ENCODE measurements at places on chromosomes 2 and 18. TPM values are rescaled to one million over a fixed set of nuclear protein-coding genes. Genes with fewer than 3 reads are reported as not detected.

Gene C2orf80
- not detected for total RNA-seq

Gene MARS2
- 11.6 TPM for total RNA-seq

Gene RBFA
- 33.0 TPM for total RNA-seq

Gene CFAP65
- total RNA-seq: not detected

Gene LPIN1
- total RNA-seq: 92.9 TPM

Gene NAT8
- total RNA-seq: not detected

Gene COLEC11
- total RNA-seq: not detected

Gene MC5R
- total RNA-seq: not detected

Gene TRABD2A
- 59.9 TPM for total RNA-seq

Gene ALLC
- not detected for total RNA-seq

Gene PLCD4
- total RNA-seq: 0.36 TPM

Gene COPS8
- total RNA-seq: 61.9 TPM

GRCh38 chr2:181724662-181725061 is 44.3 kb upstream of the NEUROD1 start:
- DNase-seq: no peak

DNA sequence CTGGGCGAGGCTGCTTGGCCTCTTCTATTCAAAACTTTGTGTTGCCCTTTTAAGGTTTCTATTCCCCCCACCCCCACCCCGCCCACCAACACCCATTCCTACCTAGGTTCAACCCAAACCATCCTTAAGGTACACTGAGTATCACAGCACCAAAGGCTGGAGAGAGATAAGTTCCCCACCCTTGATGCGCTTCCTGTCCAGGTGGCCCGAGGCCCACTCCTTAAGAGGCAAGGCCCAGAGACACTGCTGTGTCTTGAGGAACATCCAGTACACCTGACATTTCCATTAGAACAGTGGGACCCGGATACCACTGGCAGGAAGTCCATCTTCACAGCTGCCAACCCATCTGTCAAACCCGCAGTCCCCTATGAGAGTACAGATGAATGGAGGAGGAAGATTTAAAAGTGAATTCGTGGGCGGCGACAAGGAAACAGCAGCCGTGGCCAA is 277 bp upstream of the INPP1 start:
- no peak for DNase-seq

DNA sequence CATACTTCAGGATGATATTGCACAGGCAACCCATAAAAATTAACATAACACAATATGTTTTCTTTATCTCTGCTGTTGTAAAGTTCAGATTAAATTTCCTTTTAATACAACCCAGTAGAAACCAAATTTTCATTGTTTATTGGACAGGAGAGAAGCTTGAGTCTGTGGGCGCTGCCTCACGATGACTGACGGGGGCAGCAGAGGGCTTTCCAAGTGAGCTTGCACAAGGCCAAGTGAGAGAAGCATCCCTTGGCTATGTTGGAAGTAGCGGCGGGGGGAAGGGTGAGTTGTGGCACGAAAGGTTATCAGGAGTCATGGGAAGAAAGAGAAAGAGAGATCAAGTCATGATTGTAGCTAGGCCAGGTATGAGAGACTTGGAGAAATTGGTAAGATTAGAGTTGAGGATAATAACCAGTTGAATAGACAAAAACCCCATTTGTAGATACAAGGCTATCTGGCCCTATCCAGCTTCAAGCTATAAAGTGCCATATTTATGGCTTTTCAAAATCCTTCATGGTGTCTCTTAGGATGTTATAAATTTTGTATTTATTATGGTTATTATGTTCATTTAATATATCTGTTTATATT is 413.7 kb upstream of the FAM98A start:
- DNase-seq: peak; percentile 22

DNA sequence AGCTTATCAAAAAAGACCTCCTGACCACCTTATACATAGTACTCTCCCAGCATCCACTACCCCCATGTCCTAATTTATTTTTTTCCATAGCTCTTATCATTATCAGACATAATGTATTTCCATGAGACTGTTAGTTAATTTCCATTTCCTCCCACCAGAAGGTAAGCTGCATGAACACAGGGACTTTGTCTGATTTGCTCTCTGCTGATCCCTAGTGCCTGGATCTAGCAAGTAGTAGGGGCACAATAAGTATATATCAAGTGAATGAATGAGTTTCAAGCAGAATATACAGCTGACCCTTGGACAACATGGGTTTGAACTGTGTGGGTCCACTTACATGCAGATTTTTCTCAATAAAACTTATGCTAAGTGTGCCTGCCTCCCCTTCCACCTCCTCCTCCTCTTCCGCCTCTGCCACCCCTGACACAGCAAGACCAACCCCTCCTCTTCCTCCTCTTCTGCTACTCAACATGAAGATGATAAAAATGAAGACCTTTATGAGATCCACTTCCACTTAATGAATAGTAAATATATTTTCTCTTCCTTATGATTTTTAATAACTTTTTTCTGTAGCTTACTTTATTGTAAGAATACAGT is 53.8 kb downstream of the CTAGE1 start:
- DNase-seq: no peak

GRCh38 chr2:33729353-33729752 is 130.3 kb upstream of the FAM98A start:
- DNase-seq: no peak

DNA sequence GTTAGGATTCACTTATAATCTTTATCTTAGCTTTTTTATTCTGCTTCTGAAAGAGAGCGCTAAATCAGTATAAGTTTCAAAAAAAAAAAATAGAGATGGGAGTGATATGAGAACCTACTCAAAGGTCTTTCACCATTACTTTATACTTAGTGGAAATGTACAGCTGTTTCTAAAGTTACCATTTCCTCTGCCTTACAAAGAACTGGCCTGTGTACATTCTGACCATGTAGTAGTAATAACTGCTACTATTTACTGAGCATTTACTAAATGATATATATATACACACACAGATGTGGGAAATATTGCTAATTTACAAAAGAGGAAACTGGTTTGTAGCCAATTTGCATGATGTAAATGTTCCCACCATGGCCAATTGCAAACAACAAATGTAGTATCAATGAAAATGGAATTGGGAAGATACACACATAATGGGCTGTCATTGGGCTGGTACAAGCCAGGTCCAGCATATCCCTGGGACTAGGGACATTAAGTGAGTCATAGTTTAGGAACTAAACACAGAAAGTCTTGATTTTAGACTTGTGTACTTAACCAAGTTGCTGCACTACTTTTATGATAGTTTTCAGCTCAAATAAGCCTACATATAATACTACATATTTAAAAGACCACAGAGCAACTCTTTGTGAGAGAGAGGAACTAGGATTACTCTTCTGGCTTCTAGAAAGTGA is 67.1 kb downstream of the DYNC1I2 start:
- DNase-seq: no peak

DNA sequence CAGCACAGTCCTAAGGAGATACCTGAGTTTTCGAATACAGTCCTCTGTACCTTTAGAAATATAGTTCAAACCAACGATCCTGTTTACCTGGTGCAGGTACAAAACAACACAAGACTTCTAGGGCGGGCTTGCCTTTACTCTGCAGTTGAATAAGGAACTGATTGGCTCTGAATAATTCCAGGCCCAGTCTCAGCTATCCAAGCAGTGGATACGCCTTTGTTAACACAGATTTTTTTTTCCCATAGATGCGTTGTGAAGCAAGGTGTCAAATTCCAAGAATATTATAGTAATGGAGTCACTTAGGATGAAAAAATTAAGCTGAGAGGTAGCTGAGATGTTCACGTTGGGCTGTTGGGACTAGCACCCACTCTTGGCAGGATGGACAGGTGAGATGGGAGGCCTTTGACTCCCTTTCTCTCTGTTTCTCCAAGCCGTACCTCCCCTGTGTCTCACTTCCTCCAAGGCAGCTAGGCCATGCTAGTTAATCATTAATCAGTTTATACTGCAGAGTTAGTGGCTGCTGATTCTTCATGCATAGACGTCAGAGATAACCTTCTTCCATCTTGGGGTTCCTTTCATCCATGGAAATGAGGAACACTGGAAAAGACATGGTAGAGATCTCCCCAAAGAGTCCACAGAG is 380.8 kb upstream of the ACVR2A start:
- no peak for DNase-seq

DNA sequence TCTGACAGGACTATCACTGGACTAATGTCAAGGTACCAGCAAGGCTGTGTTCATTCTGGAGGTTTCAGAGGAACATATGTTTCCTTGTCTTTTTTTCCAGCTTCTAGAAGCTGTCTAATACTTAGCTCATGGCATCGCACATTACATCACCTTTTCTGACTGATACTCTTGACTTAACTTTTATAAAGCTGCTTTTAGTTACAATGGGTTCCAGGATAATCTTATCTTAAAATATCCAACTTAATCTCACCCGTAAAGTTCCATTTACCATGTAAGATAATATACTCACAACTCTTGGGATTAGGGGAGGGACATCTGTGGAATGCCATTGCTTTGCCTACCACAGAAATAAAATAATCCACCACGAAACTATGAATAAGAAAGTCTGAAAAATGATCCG is 394.2 kb downstream of the CDH19 start:
- no peak for DNase-seq

GRCh38 chr2:69997015-69997830 is 35.8 kb upstream of the ASPRV1 start:
- DNase-seq: no peak

- no peak for DNase-seq
These were observed 571.1 kb upstream of the SOX11 start for GRCh38 chr2:5121121-5121520.

DNA sequence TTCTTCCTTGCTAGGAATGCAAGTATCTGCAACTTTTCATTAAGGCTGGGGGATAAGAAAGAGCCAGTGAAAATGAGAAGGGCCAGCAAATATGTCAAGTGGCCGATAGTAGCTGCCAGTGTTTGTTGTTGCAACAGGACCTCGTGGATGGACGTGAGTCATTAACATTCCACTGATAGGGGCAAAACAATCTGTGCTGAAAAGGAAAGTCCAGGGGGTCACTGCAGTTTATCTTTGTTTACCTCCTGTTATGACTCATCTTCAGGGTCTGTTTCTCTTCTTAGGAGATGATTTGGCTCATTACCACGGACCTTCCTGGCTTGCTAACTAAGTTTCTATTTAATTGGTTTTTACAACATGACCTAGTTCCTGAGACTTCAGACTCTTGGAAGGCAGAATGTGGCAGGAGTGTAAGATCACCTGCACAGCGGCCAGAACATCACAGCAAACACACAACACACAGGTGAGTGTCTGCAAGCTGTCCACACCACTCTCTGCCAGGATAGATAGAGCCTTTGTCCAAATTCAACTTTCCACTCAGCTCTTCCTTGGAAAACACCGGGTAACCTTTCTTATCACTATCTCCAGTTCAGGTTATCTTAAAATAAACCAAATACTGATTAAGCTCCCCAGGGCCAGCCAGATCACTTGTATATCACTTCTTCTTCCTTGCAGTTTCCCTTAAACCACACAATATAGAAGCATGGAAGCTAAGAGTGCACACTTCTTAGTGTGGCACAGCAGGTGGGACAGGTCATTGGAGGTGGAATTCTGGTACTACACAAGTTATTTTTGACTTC is 157.5 kb upstream of the LMAN1 start:
- no peak for DNase-seq

GRCh38 chr2:235066895-235067294 is 115.1 kb downstream of the SH3BP4 start:
- DNase-seq: no peak

GRCh38 chr2:85843543-85843942 is 45.2 kb downstream of the ST3GAL5 start:
- no peak for DNase-seq

DNA sequence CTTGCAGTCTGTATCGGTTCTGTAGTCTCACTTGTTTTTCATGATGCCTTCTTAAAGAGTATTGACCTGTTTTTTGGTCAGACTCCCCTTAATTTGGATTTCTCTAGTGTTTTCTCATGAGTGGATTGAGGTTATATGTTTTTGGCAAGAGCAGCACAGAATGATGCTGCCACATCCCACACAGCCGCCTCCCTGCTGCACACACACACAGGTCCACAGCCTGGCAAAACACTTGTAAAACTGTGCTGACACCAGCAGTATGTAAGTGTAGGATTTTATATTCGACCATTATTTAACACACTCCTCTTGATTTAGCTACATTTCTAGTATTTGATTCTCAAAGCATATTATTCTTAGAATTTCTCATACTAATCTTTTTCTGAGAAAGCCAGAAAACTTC is 68.1 kb downstream of the ITGB1BP1 start:
- DNase-seq: no peak

DNA sequence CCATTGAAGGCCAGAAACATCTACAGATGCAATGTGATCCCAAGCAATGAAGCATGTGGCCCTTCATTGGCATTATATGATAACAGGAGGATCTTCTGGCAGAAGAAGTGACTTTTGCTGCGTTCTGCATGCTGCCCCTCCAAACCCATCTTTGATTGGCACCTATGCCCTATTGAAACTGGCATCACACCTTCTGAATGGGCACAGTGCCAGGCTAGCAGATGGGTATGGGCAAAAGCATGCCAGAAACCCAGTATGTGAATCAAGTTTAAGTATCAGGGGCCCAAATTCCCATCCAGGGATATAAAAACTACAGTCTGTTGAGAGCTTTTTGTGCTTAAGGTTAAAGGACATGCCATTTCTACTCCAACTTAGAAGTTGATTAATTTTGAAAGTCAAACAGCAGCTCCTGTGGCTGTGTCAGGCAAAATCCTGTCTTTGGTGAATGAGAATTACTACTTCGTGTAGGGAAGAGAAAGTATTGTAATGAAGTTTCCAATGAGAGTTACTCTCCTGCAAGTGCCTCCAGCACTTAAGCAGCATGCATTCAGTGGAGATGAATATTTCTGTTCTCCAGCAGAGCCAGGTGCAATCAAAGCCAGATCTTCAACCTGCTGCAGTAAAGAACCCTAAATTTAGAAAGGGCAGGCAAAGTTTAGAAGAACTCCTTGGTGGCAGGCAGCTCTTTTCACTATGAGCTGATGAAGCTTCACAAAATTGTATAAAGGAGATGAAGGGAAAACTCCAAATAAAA is 8.6 kb downstream of the VRK2 start:
- DNase-seq: no peak

GRCh38 chr2:130796290-130796689 is 40.4 kb upstream of the ARHGEF4 start:
- DNase-seq: no peak

- DNase-seq: no peak
These were observed 115.9 kb downstream of the DSEL start for GRCh38 chr18:67400502-67401117.

DNA sequence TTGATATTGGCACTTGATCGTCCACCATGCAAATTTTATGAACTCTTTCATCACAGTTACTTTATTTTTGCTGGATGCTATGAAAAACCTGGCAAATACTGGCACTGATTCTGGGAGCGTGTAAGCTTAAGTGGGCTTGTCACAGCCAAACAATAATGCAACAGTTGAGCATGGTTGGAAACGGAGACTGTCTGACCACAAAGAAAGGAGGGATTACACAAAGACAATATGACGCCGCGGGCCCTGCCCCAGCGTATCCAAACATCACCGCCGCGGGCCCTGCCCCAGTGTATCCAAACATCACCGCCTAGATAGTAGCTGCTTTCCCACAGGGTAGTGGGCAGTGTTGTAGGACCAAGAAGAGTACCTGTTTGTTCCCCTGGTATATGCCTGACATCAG is 135.9 kb downstream of the PRPF40A start:
- DNase-seq: no peak

All from activated naive CD4-positive, alpha-beta T cell treated with anti-CD3 and anti-CD28 coated beads, Interleukin-2, amount 50 U/mL, for 72 hours (primary cell).